ENCODE measurements at places on chromosomes 5 and 9. TPM values are rescaled to one million over a fixed set of nuclear protein-coding genes. Genes with fewer than 3 reads are reported as not detected.

- H3K4me1 ChIP-seq: peaks cover 6% of the 10 kb centered on the region
- no peaks in the 10 kb centered on the region for H3K36me3 ChIP-seq
- H3K27me3 ChIP-seq: no peaks in the 10 kb centered on the region
Measured at GRCh38 chr5:131758520-131758900, 38.3 kb downstream of the FNIP1 start.

PCDHGB5 gene
- 1.1 TPM for total RNA-seq

SLC25A2 gene
- 0.25 TPM for total RNA-seq

DNA sequence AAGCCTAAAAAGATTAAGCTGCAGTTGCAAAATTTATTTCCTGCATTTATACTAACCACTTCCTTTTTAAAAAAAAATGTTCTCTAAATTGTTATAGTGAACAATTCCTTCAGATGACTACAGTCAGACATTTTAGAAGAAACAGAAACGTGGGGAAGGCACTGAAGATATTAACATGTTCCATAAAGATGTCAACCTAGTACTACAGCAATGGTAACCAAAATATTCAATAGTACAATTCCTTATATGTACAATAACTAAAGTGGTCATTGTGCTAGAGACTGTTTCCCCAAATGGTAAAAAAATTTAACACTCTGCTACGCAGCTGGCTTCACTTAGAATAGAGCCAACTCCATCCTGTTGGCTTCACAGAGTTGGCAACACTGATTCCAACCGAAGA is 97.7 kb downstream of the FNBP1 start:
- no peak overlapping the region for H3K27ac ChIP-seq
- H3K27me3 ChIP-seq: no peaks in the 10 kb centered on the region
- no peak for DNase-seq
- no peaks in the 10 kb centered on the region for H3K36me3 ChIP-seq
- H3K4me1 ChIP-seq: no peaks in the 10 kb centered on the region

DNA sequence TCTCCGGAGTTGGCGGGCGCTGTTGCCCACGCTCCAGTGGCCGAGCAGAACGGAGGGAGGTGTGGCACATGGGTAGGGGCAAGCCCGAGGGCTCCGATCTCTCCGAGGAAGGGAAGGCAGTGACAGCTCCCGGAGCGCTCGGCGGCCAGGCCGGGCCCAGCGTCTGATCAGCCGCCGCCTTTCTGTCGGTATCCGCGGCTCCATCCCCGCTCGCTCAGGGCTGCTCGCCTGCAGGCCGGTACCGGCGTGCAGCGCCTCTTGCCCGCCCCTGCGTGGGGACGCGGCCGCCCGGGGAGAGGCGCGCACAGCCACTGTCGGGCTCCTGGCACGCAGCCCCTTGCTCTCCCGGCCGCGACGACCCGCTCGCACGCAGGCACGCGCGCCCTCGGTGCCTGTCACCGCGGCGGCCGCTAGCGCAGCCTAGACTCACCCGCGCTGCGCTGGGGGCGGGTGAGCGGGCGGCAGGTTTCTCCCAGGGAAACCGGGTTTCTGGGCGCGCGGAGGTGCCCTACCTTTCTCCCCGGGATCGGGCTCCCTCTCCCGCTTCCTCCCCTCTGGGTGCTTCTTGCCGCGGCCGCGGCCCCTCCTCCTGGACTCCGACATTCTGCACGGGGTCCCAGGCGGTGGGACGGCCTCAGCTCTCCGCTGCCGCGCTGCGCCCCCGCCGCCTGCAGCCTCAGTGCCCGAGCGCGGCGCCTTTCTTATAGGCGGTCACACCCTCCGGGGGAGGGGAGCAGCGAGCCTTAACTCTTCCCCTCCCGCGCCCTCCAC is 108.4 kb downstream of the PSD2 start:
- no peak for DNase-seq
- peak overlapping the region; percentile 17 for H3K4me3 ChIP-seq
- H3K36me3 ChIP-seq: no peaks in the 10 kb centered on the region
- H3K27me3 ChIP-seq: peaks cover 67% of the 10 kb centered on the region
- H3K4me1 ChIP-seq: peaks cover 7% of the 10 kb centered on the region
- H3K27ac ChIP-seq: no peak overlapping the region

- no peaks in the 10 kb centered on the region for H3K27me3 ChIP-seq
- peak within 1 kb of the TSS; percentile 82 for H3K27ac ChIP-seq
Measured at GRCh38 chr9:38068701-38069628, at the start of gene SHB. Gene SHB (minus strand): TSS chr9:38069227. CDS start chr9:38068645, 582 bp downstream.

DNA sequence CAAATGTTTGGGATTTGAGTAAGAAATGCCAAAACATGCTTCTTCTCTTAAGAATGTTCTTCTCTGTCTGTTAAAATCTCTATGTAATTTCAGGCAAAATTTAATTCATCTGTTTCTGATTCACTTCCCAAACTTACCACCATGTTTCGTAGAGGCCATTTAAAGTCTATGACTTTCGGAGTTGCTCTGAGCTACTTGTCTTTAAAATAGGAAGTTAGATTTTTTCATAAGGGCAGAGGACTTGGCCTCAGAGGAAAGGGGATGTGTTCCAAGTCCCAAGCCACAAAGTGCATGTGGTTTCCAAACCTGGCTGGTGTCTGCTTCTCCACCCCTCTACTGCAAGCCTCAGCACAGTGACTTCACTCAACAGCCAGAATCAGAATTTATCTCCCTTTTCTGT is 111.3 kb upstream of the ADRA1B start:
- H3K27ac ChIP-seq: no peak overlapping the region
- no peaks in the 10 kb centered on the region for H3K4me1 ChIP-seq
- H3K4me3 ChIP-seq: no peak overlapping the region
- no peaks in the 10 kb centered on the region for H3K36me3 ChIP-seq
- H3K27me3 ChIP-seq: no peaks in the 10 kb centered on the region
- peak; percentile 48 for DNase-seq

DNA sequence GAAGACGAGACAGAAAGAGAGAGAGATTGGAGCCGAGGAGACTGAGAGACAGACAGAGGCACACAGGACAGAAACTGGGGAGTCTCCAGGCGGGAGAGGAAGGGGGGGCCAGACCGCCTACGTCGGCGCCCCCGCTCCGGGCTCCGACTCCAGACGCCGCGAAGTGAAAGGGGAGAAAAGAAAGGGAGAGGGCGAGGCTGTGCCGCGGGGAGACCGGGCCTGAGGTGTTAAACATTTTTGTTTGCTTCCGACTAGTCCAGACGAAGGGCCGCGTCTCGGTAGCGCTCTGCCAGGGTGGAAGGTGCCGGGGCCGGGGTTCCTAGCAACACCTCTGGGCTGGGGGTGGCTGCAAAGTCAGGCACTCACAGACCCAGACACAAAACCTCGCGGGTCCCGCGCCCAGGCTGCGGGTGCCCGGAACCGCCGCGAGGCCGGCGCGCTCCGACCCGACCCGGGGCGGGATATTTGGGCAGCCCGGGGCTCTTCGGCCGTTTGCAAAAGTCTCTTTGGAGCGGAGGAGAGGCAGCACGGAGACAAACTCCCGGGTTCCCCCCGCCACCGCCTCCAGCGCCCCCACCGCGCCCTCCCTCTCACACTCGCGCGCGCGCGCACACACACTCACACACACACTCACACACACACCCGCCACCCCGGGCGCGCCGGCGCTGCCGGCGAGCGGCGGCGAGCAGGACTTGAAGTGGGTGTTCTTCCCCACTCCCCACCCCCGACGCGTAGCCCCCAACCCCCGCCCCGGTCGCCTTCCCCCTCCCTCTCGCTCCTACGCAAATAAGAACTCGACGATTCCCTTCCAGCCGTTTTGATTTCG is 626 bp upstream of the FST start:
- H3K27me3 ChIP-seq: no peaks in the 10 kb centered on the region
- H3K27ac ChIP-seq: peak overlapping the region; percentile 18
- no peaks in the 10 kb centered on the region for H3K36me3 ChIP-seq
- DNase-seq: peak; percentile 31
- peak overlapping the region; percentile 83 for H3K4me3 ChIP-seq

GRCh38 chr9:8011974-8012373 is 212.4 kb upstream of the DMAC1 start:
- no peaks in the 10 kb centered on the region for H3K4me1 ChIP-seq
- H3K27ac ChIP-seq: no peak overlapping the region
- H3K4me3 ChIP-seq: no peak overlapping the region
- H3K27me3 ChIP-seq: no peaks in the 10 kb centered on the region
- no peaks in the 10 kb centered on the region for H3K36me3 ChIP-seq
- no peak for DNase-seq

CYLC2 gene
- total RNA-seq: not detected

HCN1 gene
- total RNA-seq: 0.17 TPM

GRCh38 chr9:115220319-115221005 is 102.5 kb upstream of the TNC start:
- H3K27ac ChIP-seq: no peak overlapping the region
- H3K27me3 ChIP-seq: no peaks in the 10 kb centered on the region
- no peak for DNase-seq
- no peaks in the 10 kb centered on the region for H3K36me3 ChIP-seq
- H3K4me1 ChIP-seq: no peaks in the 10 kb centered on the region
- H3K4me3 ChIP-seq: no peak overlapping the region

GRCh38 chr5:179505636-179506261 is 44.6 kb upstream of the RUFY1 start:
- no peaks in the 10 kb centered on the region for H3K36me3 ChIP-seq
- H3K4me3 ChIP-seq: no peak overlapping the region
- no peak for DNase-seq

CER1 gene
- total RNA-seq: 2.8 TPM

GRCh38 chr5:78041805-78042204 is 252.7 kb downstream of the AP3B1 start:
- no peak for DNase-seq
- no peaks in the 10 kb centered on the region for H3K27me3 ChIP-seq
- H3K4me1 ChIP-seq: no peaks in the 10 kb centered on the region
- H3K27ac ChIP-seq: no peak overlapping the region

DNA sequence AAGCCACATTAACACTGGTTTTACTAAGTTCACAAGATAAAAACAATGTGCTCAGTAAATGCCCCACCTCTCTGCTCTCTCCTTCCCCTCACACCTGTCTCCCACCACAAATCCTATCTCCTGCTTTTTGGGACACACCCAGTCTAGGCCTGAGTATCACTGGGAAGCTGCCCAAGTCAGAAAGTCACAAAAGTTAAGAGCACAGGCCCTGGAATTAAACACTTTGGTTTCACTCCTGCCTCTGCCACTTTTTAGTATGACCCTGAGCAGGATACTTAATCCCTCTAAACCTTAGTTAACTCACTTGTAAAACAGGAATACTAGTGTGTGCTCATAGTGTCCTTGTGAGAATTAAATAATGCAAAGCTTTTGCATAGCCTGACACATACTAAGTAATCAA is 11.3 kb downstream of the C5 start:
- DNase-seq: no peak
- no peaks in the 10 kb centered on the region for H3K4me1 ChIP-seq
- no peaks in the 10 kb centered on the region for H3K36me3 ChIP-seq
- no peak overlapping the region for H3K27ac ChIP-seq
- H3K4me3 ChIP-seq: no peak overlapping the region
- H3K27me3 ChIP-seq: no peaks in the 10 kb centered on the region

DNA sequence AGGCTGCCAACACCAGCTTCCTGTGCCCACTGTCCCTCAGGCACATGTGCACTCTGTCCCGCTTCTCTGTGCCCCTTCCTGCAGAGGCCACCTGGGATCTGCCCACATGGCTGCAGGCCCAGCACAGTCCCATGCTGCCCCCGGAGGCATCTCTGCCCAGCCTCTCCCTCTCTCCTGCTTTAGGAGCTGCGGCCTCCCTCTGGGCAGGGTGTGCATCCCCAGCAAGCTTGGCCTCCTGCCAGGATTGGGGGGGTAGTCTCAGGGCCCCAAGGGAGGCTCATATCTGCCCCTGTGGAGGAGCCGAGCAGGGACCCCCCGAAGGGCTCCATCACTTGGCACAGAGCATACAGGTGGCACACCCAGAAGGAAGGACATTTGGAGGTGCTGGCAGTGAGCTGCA is 24.8 kb downstream of the FLT4 start:
- no peak overlapping the region for H3K4me3 ChIP-seq
- no peaks in the 10 kb centered on the region for H3K36me3 ChIP-seq
- no peaks in the 10 kb centered on the region for H3K27me3 ChIP-seq

- no peak overlapping the region for H3K4me3 ChIP-seq
- peaks cover 59% of the 10 kb centered on the region for H3K4me1 ChIP-seq
- H3K27me3 ChIP-seq: no peaks in the 10 kb centered on the region
- DNase-seq: no peak
- H3K27ac ChIP-seq: no peak overlapping the region
- peaks cover 6% of the 10 kb centered on the region for H3K36me3 ChIP-seq
Measured at GRCh38 chr5:157126-157715, 34.1 kb upstream of the LRRC14B start.

DNA sequence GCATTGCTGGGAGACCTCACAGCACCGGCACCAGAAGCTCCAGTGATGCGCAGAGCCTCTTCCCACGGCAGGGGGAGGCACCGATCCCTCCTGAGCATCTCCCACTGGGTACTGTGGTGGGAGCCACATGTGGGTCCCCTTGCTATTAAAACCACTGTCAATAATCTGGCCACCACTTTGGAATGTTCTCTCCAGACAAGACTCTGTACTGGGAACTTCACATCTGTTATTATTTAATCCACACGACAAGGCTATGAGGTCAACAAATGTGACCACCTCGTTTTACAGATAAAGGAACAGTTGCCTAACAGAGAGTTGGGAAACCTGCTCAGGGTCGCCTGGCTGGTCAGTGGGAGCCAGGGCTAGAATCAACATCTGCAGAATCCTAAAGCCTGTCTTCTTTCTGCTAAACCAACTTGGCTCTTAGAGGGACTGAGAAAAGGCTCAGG is 72.7 kb downstream of the EPB41L4B start:
- H3K36me3 ChIP-seq: no peaks in the 10 kb centered on the region
- DNase-seq: no peak
- H3K27me3 ChIP-seq: peaks cover 5% of the 10 kb centered on the region

GRCh38 chr9:129785866-129786265 is 17.1 kb upstream of the TOR1B start:
- H3K36me3 ChIP-seq: no peaks in the 10 kb centered on the region
- H3K4me3 ChIP-seq: no peak overlapping the region
- no peak overlapping the region for H3K27ac ChIP-seq
- no peaks in the 10 kb centered on the region for H3K4me1 ChIP-seq
- no peak for DNase-seq

DNA sequence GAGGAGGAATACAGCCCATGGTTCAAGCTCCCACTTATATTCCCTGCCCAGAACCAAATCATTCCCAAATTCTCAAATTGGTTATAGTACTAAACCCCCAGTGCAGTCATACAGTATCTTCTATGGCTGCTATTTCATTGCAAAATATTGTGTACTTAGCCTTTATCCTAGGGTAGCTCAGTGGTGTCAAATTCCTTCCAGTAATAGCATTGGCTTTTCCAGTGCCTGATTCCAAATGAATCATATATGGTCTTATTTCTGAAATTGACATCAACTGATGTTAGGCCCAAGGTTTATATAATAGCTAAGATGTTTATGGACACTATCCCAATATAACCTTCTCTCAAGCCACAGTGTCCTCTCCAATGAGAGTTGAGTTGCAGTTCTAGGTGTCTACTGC is 256.7 kb downstream of the NDUFS4 start:
- no peak overlapping the region for H3K4me3 ChIP-seq
- H3K4me1 ChIP-seq: no peaks in the 10 kb centered on the region
- DNase-seq: no peak

DNA sequence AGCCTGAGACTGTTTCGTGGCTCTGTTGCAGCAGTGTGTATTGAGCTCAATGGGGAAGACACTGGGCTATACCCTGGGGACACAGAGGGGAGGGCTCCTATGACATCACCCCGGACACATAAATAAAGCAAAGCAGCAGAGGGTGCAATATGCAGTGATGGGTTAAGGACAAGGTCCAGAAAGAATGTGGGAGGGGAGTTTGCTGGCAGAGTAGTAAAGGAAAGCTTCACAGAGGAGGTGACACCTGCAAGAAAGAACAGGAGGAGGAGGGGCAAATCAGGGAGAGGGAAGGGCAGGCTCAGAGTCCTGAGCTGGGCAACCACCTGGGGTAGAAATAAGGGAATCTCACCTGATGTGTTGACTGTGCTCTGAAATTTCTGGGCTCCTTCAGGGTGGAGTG is 35.3 kb upstream of the CDKN2AIPNL start:
- no peaks in the 10 kb centered on the region for H3K27me3 ChIP-seq
- no peak for DNase-seq
- H3K27ac ChIP-seq: no peak overlapping the region

All from astrocyte (in vitro differentiated cells and primary cell).